ENCODE measurements at places on chromosomes 7 and 10.

DNA sequence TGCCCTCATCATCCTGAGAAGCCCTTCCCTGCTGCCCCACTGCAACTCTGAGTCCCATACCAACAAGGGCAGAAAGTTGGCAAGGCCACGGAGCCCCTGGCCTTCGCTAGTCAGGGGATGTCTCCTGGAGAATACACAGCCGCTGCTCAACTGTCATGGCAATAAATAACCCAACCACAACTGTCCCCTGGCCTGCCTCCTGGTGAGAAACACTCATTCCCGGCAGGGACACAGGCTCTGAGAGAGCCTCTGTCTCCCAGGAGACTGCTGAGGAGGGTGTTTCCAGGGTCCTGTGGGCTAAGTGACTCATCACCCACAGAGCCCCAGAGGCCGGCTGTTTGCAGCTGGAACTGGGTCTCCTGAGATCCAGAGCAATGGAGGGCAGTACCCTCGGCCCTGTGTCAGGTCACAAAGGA lies 354.1 kb downstream of the TNS3 start:
- no peak for DNase-seq

DNA sequence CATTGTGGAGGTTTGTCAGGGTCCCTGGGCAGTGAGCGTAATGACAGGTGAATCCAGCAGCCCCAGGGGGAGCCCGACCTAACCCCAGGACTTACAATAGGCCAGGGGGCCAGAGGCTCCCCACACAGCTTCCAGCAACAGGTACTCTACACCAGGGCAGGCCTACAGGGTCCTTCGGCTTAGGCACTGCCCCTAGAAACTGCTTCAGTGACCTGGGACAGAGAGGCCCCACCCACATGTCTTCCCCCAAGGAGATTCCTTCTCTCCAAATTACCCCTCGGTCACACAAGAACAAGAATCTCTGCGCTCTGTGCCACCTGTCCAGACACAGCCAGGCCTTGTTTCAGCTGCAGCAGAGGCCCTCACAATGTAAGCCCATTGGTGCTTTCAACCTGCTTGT lies 24.4 kb downstream of the SKIDA1 start:
- no peak for DNase-seq

- DNase-seq, result no peak
Measured at GRCh38 chr10:99372546-99373271, 43.6 kb downstream of the CNNM1 start.

- no peak for DNase-seq
Measured at GRCh38 chr7:22579961-22580360, 80.0 kb upstream of the STEAP1B start.

DNA sequence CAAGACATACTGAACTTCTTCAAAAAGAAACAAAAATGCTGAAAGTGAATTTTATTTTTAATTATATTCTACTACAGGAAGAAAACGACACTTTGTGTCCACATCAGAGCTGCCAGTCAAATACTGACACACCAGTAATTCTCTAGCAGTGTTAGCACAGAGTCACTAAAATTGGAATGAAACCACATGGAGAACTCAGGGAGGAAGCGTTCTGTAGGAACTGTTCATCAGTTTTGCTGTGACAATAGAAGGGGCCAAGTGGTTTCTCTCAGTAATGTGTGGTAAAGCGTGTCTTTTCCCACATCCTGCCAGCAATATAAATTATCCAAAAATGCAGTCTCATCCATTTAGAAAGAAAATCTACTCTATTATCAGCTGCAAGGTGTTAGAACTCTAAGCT lies 683.3 kb downstream of the GRM8 start:
- DNase-seq, result no peak

DNA sequence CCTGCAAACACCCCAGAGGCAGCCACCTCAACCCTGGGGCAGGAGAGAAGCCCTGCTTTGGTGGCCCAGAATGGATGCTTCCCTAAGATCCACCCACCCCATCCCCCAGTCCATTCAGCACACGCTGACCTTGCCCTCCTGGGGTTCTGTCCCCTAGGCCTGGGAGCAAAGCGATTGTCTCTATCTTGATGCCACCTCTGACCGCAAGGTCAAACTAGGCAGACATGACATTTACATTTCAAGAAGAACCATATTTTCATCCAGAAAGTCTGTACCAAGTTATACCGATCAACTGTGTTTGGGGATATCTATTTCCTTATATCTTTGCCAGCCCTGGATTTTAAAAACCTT lies 23.0 kb downstream of the MAT1A start:
- no peak for DNase-seq

GRCh38 chr10:88478256-88478655 lies 104.9 kb downstream of the RNLS start:
- DNase-seq, result no peak

- DNase-seq, result no peak
Measured at GRCh38 chr7:50209461-50210135, 94.9 kb upstream of the IKZF1 start.

GRCh38 chr7:55092186-55092974 lies 73.6 kb downstream of the EGFR start:
- DNase-seq, result no peak

Measured in endothelial cell of umbilical vein (primary cell).